CD4-positive, alpha-beta T cell treated with Interleukin-10 for 1 hour (primary cell): ENCODE measurements at places on chromosomes 3 and 15.

DNA sequence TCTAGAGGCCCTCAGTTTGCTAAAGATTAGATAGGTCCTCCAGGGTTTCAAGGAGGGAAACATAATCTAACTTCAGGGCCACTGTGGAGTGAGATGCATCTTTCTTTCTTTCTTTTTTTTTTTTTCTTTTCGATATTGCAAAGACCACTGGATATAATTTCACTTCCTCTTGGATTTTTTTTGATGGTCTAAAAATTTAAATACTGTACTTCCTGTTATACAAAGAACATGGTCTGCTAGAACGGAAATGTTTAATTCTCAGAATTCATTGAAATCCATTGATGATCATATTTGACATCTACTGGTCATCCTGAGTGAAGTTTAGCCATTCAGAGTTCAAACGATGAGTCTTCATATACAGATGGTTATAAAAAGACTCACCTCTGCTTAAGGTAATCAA lies 808.8 kb upstream of the LMCD1 start:
- DNase-seq: no peak

DNA sequence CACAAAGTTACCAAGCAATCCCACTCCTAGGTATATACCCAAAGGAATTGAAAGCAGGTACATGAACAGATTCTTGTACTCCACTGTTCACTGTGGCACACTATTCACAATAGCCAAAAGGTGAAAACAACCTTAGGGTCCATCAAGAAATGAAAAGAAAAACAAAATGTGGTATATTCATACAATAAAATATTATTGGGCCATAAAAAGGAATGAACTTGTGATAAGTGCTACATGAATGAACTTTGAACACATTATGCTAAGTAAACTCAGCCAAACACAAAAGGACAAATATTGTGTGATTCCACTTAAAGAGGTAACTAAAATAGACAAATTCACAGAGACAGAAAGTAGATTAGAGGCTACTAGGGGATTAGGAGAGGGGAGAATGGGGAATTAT lies 55.2 kb upstream of the IMPG2 start:
- DNase-seq: no peak

DNA sequence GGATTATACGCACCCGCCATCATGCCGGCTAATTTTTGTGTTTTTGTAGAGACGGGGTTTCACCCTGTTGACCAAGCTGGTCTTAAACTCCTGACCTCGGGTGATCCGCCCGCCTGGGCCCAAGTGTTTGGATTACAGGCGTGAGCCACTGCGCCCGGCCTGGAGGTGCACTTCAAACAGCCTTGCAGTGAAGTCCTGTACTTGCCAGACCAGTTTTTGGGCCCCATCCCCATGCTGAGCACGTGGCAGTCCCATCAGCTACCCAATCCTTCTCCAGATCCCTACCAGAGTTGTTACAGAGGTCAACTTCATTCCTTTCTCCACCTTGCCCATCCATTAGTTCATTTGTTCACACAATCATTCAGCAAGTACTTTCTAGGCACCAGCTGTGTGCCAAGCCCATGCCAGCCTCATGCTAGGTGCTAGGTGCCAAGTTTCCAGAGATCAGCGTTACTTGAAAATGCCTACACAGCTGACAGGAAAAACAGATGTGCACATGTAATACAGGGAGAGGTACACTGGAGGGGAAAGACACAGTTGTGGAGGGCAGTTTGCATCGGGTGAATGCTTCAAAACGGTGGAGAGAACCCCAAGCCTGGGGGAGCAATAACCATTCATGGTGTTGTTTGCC lies 2.2 kb downstream of the DNAH1 start:
- DNase-seq: no peak

GRCh38 chr3:13206799-13207577 lies 133.8 kb upstream of the IQSEC1 start:
- DNase-seq: no peak

GRCh38 chr3:49841126-49841696 lies 15.2 kb downstream of the TRAIP start:
- DNase-seq: peak; percentile 8

GRCh38 chr3:197784019-197784585 lies 7.0 kb upstream of the LRCH3 start:
- no peak for DNase-seq

GRCh38 chr3:45041666-45042065 lies 15.6 kb downstream of the CLEC3B start:
- DNase-seq: no peak

DNA sequence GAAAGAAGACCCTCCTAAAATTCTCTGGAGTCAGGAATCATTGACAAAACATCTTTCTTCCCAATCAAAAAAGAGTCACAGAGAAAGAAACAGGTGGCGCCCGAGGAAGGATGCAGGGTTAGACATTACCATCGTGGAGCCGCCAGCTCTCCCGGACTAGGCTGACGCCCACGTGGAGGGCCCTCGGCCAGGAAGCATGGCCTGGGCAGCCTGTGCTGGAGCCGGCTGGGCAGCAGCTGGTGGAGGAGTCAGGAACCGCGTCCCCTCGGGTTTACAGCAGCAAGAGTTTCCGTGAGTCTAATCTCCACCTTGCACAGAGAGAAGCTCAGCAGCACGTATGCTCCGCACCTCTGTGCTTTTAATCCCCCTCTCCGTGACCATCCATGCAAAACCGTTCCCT lies 533.7 kb upstream of the ATP11B start:
- DNase-seq: no peak

DNA sequence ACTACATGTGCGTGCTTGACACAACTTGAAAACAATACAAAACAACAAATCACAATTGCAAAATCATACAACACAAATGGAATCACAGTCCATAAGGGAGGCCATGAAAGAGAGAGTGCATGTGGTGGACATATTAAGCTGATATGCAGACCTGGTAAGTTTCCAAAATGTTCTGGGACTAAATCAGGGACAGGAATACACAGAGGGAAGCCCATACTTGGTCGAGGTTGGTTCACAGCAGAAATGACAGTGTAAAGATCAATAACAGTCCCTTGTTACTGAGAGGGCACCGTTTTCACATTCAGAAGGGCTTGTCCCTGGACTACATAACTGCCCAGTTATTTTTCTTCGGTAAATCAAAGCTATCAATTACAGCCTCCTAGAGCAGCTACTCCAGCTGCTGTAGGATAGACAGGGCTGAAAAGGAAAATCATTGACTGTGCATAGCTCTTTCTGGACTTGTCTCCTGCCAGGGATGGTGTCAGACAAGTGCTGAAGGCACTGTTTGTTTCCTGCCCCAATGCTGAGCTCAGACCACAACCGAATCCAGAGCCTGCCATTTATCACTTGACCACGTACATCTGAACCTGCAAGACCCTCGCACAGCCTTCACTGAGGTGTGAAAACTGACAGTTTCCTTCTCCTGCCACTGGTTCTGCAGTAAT lies 79.5 kb upstream of the KCNMB2 start:
- DNase-seq: no peak

DNA sequence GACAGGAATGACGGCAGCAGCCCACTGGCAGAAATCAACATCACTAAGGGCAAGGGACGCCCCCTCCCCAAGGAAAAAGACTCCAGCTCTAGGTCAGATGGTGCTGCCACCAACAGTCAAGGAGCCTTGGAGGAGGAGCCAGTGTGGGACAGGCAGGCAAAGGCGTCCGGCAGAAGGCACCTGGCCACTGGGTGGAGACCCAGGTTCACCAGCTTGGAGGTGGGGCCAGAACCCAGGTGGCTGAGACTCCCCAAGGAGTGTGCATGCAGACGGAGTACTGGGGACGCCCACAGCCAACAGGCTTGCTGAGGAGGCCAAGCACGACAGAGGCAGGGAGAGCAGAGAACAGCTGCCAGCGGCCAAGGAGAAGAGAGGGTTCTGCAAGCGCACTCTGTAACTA lies 35.2 kb downstream of the PTPN23 start:
- no peak for DNase-seq

DNA sequence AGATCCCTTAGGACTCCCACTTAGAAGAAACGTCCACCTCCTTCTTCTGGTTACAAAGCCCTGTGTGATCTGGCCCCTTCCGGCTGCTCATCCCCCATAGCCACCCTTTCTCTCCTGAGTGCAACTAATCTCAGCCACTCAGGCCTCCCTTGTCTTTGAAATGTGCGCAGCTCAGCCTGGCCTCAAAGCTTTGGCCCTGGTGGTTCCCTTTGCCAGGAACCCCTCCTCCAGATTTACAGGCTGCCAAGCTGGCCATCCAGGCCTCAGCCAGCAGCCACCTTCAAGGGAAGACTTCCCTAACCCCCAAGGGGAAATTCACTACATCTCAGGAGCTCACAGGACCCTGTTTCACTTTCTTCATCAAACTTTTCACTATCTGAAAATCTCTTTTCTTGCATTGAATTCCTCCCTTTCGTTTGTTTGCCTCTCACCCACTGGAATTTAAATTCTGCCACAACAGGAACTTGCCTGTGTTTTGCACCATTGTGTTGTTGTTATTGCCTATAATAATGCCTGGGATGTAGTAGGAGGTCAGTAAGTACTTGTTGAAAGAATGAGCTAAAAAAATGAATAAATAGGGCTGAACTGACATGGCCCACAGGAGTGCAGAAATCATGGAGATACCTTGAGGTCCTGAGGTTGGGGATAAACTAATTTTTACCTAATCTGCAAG lies 109.5 kb upstream of the PFN2 start:
- DNase-seq: no peak

- no peak for DNase-seq
Observed at GRCh38 chr3:36211652-36211999, 168.7 kb upstream of the STAC start.

DNA sequence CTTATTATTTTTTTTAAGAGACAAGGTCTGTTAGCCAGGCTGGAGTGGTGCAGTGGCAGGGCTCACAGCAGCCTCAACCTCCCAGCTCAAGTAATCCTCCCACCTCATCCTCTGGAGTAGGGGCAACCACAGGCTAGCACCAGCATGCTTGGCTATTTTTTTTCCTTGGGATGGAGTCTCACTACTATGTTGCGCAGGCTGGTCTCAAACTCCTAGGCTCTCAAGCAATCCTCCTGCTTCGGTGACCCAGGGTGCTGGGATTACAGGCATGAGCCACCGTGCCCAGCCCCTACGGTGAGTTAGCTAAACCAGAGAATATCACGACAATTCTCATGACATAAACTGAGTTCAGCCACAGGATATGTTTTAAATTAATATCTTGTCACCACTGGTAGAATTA lies 2.0 kb downstream of the DCUN1D1 start:
- DNase-seq: no peak

GRCh38 chr15:66066481-66066880 lies 187.1 kb downstream of the MEGF11 start:
- no peak for DNase-seq

GRCh38 chr15:70355275-70355795 lies 257.6 kb upstream of the TLE3 start:
- no peak for DNase-seq

DNA sequence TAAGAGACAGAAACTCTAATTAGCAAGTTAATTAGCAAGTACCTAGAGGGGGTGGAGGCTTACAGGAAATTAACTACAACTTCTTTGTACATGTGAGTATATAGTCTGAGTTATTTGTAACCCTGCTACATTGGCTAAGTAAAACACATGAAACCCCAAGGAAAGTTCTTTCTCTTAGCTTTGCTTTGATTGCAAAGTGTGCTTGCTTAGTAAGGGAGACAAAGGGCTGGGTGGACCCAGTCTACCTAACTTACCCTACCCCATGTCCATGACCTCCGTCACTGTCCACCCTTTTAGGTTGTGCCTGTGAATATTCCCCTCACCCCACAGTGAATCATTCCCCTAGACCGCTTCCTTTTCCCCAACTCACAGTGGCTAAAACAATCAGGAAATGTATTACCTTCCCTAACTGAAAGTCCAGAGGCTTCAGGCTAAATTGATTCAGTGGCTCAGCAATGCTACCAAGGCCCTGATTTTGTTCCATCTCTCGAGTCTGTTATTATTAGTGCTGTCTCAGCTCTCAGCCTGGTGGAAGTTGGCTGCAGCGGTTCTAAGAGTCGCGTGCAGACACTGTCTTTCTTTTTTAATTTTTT lies 31.1 kb upstream of the RYR3 start:
- DNase-seq: no peak

- no peak for DNase-seq
Observed at GRCh38 chr15:37111427-37111717, 11.0 kb upstream of the MEIS2 start.

DNA sequence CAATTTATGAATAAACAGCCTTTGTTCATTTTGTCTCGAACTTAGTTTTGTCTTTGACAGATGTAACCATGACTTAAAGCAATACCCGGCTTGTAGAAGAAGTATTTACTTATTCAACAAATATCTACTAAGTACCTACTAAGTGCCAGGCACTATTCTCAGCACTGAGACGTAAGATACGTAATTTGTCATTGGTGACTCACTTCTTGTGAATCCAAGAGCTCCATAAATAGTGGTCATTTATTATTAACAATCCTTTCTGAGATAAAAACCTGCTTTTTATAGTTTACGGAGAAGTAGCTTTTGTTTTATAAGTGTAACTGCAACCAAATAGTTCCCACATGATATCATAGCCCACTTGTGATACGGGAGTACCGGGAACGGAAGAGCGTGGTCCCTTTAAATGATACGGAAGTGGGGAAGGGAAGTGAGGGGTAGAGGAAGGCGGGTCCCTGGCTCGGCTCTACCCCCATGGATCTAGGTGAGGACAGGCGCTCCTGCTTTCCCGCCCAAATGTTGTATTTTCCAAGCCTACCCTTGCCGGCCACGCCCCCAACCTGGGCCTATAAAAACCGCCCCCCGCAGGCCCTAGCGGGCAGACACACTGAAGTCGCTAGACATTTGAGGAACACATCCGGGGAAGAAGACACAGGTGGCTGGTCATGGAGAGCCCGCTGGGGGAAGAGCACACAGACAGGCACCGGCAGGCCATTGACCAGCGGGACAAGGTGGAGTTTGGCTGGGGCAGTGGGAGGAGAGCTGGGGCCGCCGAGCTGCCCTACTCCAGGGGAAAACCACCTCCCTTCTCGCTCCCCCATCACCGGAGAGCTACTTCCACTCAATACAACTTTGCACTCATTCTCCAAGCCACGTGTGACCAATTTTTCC lies at the start of gene SAMMSON:
TSS of gene SAMMSON (plus strand) at position 594 of the 888 bp plus-strand sequence.
- no peak for DNase-seq

- DNase-seq: no peak
Observed at GRCh38 chr15:91132079-91132478, 32.0 kb downstream of the SV2B start.

GRCh38 chr3:165696496-165696895 lies 140.7 kb downstream of the BCHE start:
- DNase-seq: no peak

DNA sequence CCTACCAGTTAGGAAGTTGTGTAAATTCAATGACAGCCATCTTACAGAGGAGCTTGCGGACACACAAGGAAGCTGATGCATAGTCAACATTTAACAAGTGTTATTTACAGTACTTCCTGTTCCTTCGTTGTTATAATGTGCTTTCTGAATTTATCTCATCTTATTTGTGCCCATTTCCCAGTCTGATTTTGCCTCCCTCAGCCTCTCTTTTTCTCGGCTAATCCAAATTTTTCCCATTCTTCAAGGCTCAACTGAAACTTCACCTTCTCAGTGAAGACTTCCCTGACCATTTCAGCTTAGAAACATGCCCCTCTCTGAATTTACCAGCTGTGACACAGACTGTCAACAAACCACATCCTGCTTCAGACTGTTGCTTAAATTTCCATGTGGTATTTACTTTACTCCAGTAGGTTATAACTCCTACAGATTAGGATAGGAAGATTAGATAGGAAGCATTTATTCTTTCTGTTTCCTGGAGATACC lies 55.7 kb upstream of the CP start:
- DNase-seq: peak; percentile 53
